NCI-H1105 (cell line): ENCODE measurements at places on chromosomes 2 and 18.

- no peak for DNase-seq
Observed at GRCh38 chr2:122083256-122084048, 328.0 kb downstream of the TSN start.

DNA sequence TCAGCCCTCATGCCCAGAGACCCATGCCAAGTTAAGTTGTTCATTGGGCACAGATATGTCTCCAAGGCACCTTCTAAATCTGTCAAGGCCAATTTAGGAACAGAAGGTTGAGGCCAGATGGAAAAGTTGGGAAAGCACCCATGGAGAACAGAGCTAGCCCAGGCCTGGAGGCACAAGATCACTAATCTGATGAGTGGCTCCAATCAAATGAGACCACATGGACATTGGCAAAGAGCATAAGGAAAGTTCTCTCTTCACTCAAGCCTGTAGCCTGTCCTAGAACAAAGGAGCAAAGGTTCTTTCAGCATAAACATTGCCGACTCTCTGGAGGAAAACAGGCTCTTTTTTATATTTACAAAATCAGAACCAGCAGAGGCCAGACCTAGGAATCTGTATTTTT is 154.8 kb downstream of the RNF152 start:
- no peak for DNase-seq

GRCh38 chr2:27211241-27211942 is 449 bp upstream of the ATRAID start:
- no peak for DNase-seq

GRCh38 chr2:97763176-97763845 is 49.9 kb downstream of the ZAP70 start:
- DNase-seq = no peak

GRCh38 chr18:78406743-78407465 is 572.7 kb upstream of the SALL3 start:
- DNase-seq = no peak

DNA sequence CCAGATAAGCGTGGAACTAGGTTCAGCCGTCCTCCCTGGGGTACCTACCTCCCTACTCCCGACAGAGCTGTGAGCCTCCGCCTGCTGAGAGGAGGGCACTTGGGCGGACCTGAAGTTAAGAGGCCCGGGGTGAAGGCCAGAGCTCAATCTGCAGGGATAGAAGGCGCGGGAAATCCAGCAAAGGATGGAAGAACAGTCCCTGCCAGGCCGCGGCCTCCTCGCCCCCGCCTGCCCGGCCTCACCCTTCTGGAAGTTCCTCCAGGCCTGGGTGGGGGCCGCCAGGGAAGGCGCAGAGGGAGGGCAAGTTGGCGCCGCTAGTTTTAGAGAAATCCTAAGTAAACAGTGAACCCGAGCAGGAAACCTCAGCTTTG is 13.0 kb downstream of the EN1 start:
- DNase-seq = no peak

GRCh38 chr2:64017811-64018700 is 1.2 kb downstream of the VPS54 start:
- DNase-seq = peak; percentile 26
